Activated T-cell treated with anti-CD3 and anti-CD28 coated beads, Interleukin-2, amount 50 U/mL, for 48 hours (primary cell): ENCODE measurements at places on chromosomes 7 and 10.

DNA sequence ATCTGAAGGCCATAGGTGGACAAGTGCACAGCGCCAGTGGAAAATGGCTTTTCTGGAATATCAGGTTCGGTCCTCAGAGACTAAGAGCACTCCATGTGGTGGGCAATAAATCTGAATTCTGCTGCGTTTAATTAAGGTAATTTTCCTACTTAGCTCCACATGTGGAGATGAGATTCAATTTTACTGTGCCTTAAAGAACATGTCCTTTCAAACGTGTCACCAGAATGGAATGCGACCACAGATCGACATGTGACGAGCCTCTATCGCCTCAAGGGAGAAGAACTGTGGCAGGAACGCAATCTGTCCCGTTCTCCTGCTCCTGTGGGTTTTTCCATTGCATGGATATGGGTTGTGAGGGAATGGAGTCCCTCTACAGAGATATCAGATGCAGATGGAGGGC is 205.3 kb upstream of the ZNF32 start:
- DNase-seq, result no peak

DNA sequence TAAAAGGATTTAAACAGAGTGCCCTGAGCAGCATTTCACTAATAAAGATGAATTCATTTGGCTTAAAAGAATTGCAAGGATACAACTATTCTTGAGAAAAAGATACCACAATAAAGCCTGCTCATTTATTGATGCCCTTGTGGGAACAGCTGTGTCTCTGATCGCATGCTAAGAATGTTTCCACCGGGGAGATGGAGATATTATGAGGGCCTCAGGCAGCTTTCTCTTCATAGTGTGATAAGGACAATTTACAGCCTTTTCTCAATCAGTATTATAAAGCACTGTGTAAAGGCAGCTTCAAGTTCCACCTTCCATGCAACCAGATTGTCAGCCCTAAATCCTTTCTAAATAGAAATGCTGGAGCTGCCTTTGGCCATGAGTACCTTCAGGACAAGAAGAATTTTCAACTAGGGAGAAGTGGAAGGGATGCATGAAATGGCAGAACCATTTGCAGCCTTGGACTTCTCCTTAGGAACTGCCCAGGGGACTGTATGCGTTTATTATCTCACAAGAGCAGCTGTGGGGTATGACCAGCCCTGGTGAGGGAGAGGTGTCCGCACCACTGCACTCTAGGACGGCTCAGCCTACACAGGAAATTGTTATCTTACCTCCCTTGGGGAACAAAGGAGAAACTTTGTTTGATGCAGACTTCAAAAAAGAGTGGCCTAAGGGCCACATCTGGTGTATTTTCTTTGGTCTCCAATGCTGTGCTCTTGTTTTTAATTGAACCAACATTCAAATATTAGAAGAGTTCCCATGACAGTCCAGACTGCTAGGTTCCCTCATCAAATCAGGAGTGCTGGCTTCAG is 116.9 kb upstream of the PCGF5 start:
- DNase-seq, result no peak

DNA sequence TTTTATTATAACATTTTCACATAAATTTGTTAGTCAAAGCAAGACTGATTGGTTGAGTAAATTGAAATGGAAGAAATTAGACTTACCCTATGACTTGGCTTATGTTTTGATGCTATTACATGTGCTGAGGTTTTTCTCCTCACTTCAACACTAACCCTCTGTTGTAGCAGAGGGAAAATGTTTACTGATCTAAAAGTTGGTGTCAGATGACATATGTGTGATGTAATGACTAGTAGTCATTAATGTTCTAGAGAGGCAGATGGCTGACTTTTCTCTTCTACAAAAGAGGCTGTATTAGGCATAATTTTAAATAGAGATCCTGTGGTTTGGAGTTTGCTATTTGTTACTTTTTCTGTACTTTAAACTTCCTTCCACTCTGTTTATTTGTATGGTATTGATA is 266.0 kb downstream of the BBS9 start:
- no peak for DNase-seq

- no peak for DNase-seq
These were observed 228.4 kb downstream of the TRIL start for GRCh38 chr7:28729727-28730126.

DNA sequence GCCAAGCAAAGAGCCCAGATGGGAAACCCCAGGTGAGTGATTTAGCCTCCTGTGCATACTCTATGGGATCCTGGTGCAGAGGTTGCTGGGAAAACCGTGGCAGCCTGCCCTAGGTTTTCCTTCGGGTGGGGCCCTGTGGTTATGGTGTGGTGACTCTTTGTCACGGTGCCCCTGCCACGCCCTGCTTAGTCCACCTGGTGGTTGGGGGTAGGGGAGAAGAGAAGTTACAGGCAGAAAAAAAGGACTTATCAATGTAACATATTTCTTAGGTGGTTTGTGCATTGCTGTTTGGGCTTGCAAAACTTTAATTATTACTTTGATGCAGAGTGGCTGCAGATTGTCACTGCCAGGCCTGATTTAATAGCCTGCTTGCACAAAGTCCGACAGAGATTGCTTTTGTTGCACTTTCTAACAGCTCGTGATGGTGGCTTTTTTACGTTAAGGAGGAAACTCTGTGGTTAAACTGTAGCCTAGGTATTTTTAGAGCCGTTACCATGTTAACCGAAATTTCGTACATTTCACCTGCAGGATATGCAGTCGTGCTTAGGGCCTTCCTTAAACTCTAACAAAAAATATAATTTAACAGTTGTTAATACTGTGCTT is 197.4 kb downstream of the RNLS start:
- peak; percentile 49 for DNase-seq

DNA sequence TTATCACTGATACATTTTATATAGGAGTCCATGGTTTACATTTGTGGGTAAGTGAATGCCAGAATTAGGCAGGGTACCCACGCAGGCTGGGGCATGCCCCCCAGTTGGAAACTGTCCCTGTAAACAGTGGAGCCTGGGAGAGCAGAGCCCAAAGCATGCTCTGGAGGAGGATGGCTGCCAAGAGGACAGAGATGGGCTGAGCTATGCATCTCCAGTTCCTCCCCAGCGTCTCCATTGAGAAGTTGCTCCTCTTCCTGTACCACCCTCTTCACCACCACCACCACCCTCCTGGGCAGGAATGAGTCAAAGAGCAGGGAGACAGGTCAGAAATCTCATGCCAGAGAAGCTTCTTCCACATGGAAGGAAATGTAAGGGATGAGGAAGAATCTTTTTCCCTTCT is 67.7 kb upstream of the KMT2E start:
- DNase-seq, result no peak

DNA sequence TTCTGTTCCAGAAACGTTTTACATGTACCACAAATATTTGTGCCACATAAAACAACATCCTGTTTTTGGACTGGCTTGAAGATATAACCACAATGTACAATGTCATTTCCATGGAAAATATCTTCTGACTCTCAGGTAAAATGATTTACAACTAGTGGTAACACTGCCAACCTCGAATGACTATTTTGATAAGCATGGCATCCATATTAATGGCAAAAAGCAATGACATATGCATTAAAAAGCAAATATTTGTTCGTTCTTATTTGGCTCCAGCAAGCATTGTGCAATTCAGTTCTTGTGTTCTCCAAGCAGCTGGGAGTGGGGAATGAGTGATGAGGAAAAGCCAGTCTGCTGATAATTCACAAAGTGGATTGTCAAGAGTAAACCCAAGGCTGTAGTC is 289.0 kb downstream of the PLXDC2 start:
- no peak for DNase-seq

DNA sequence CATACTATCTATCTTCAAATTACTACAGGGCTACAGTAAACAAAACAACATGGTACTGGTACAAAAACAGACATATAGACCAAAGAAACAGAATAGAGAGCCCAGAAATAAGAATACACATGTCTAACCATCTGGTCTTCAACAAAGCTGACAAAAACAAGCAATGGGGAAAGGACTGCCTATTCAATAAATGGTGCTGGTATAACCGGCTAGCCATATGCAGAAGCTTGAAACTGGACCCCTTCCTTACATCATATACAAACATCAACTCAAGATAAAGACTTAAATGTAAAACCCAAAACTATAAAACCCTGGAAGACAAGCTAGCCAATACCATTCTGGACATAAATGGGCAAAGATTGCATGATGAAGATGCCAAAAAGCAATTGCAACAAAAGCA is 1143.7 kb downstream of the DNAJB9 start:
- no peak for DNase-seq

GRCh38 chr7:30980194-30980593 is 16.4 kb downstream of the GHRHR start:
- DNase-seq, result no peak

- no peak for DNase-seq
These were observed 5.9 kb downstream of the STAM start for GRCh38 chr10:17649836-17650235.

DNA sequence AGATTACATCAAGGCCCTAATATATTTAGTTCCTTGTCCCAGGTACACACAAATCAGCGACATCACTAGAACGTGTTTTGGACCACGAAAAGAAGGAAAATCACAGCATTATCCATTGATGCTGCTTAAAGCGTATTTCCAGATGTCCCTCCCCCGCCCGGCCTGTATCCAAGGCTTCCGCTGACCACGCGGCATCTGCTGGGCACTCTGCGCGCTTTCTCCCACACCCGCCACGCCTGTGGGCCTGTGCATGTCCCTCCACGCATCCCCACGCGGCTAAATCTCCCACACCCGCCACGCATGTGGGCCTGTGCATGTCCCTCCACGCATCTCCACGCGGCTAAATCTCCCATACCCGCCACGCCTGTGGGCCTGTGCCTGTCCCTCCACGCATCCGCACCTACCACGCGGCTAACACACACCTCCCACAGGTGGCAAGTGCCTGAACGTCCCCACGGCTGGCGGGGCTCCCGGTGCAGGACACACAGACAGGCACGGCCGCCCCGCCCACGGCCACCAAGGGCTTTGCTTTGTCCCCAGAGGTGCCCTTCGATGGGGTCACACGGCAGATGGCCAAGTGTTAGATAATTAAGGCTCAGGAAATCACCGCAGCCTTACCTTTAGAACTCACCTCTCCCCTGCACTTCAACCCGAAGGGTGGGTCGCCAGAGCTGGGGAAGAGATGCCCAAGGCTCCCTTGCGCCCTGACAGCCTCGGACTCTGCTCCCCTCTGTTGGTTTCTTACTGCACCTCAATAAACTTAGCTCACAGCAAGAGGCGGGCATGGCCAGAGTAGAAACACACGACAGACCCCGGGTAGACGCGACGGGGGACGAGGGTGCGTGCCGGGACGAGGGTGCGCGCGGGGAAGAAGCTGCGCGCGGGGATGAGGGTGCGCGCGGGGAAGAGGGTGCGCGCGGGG is 49.5 kb downstream of the DIP2C start:
- DNase-seq, result no peak

DNA sequence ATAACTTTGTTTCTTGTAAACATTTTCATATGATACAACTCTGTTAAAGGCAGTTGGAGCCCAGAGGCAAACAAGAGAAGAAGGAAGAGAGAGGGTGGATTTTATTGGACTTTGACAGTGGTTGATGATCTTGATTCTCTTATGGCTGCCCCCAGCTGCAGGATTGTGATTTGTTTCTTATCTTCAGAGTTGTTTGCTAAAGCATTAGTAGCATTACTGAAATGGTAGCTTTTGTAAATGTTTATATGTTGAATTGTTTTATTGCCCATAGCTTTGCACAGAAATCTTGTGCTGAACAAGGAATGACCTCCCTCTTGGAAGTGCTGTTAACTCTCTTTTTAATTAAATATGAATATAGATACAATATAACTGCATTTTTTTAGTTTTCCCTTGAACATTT is 309.4 kb downstream of the AUTS2 start:
- DNase-seq, result no peak

- DNase-seq, result no peak
These were observed 22.6 kb downstream of the WNT8B start for GRCh38 chr10:100485366-100485765.

DNA sequence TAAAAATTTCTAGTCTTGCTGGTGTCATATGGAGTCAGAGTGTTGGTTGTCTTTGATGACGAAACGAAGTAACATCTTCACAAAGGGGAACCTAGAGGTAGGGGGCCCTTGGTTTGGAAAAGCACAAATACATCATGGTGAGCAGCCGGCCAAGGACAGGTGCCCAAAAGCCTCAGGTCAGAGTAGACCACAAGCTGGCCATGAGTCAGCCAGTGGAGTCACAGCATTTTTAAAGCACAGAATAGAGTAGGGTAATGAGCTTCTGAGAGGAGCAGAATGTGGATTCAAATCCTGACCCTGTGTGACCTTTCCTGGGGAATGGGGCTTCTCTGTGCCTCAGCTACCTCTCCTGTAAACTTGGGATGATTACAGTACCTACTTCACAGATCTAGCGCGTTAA is 5.3 kb downstream of the CAMK2B start:
- DNase-seq, result no peak

GRCh38 chr7:114663502-114663901 is 248.9 kb downstream of the FOXP2 start:
- DNase-seq, result no peak

DNA sequence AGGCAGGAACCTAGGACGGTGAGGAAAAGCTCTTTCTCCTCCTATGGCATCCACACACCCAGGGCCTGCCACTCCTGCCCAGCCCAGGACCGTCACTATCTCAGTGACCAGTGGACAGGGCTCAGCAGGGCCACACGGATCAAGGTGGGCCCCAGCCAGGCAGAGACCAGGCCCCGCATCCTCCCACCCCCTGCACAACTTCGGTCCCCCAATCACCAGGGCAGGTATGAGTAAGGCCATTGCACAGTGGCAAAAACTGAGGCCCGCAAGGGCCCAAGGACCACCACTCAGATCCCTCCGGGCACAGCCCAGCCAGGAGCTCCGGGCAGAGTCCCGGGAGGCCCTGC is 30.3 kb downstream of the OAT start:
- no peak for DNase-seq

DNA sequence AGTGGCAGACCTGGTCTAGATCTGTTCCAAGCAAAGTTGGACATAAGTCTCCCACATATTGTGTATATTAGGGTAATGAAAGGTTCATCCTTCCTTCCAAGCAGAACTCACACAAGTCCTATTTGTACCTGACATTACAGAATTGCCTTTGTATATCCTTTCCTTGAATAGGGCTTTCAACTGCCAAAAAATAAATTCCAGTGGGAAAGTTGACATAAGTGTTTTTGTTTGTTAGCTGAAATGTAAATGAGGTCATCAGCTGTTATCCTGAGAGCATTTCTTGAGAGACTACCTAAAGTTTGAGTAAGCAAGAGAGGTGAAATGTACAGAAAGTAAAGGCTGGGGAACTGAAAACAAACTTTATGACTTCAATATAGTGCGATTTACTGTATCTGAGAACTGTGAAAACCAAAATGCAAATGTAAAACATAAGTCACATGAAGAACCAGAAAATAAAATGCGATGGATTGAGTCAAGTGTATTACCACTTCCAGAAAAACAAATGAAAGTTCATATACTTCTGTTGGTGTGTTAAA is 527.3 kb upstream of the SEMA3D start:
- DNase-seq, result no peak
